ENCODE measurements at places on chromosomes 12 and 14. TPM values are rescaled to one million over a fixed set of nuclear protein-coding genes. Genes with fewer than 3 reads are reported as not detected.

The NXPH4 gene
- total RNA-seq = 0.74 TPM

The SERPINA5 gene
- 2.6 TPM for total RNA-seq

The TAS2R50 gene
- 0.76 TPM for total RNA-seq

The GLI1 gene
- 13.1 TPM for total RNA-seq

DNA sequence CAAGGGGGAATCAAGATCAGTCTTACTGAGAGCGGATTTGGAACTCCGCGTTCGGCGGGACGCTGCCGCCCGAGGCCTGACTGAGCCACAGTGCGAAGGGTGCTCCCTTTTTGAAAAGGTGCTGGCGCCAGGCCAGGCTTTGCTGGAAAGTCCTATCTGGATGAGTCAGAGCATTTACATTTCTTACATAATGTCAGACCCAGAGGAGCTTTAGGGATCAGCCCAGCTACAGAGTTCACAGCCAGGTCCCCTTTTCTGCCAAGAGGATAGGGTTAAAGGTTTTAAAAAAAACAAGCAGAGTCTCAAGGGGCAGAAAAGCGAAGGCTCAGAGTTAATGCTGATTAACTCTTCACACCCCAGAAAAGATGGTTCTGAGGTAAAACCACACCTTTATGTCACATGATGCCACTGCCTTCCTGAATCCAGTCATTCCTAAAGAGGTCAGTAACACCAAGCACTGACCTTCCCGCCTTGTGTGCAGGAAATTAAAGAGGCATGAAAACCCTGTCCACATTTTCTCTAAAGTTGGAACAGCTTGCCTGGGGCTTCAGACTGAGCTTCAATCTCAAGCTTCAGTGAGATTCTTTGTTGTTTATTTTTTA lies 11.7 kb upstream of the FBXL14 start:
- DNase-seq = peak; percentile 66

DNA sequence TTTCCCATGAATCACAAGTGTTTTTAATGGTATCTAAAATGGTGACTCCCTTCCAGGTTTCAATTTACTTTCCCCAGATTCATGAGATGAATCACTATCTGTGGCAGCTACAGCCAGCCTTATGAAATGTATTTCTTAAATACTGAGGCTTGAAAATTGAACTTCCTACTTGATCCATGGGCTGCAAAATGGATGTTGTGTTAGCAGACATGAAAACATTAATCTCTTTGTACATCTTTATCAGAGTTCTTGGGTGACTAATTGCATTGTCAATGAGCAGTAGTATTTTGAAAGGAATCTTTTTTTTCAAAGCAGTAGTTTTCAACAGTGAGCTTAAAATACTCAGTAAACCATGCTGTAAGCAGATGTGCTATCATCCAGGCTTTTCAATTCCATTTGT lies 250.8 kb downstream of the SLC6A15 start:
- DNase-seq = no peak

GRCh38 chr14:103862393-103862782 lies 15.0 kb upstream of the PPP1R13B start:
- DNase-seq = peak; percentile 28

DNA sequence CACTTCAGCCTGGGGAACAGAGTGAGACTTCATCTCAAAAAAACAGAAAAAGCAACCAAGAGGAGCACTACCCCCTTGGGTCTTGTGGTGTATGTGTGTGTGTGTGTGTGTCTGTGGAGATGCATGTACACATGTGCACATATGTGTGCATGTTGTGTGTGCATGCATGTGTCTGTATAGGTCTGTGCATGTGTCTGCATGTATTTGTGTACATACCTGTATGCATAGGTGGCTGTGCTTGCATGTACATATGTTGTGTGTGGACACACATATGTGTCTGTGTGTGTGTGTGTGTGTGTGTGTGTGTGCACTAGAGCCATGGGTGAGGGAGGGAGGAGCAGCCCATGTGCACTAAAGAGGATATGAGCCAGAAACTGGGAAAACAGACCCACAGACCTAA lies 49.1 kb downstream of the ARL6IP4 start:
- DNase-seq = no peak

DNA sequence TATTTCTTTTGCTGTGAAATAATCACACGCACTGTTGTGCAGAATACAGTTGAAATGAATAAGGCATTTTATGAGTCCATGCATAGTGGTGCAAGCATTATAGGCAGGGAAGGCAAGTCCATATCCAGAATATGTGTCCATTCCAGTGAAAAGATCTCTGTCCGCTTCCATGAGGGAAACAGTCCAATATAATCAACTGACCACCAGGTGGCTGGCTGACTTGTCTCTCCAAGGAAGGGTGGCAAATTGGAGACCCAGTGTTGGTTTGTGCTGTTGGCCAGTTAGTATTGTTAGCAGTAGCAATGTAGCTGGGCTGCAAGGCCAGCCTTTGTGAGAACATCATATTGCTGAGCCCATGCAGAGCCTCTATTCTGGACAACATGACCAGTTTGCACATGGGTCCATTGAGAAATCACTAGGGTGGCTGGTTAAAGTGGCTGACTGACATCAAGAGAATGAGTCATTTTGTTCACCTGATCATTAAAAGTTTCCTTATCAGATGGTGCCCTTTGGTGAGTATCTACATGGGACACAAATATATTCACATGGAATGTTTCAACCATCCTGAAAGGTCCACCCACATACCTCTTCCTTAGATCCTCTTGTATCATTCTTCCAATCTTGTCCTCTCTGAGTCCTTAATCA lies 17.3 kb upstream of the YAF2 start:
- DNase-seq = no peak

DNA sequence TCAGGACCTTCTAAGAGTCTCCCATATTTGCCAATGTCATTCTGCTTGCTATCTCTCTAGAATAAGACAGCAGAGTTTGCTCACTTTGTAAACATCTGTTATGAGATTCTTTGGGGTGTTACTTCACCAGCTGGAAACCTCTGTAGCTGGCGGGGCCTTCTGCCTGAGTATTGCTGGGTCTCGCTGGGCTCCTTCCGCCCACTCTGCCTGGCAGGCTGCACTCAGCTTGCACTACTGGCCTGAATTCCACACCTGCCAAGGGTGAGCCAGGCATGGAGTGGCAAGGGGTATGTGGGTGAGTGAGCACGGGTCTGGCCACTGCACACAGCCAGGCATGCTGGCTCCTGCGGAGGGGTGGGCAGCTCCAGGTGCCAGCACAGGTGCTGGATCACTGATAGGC lies 267.3 kb upstream of the PDE3A start:
- no peak for DNase-seq

GRCh38 chr12:64083285-64084210 lies 138.5 kb downstream of the KICS2 start:
- no peak for DNase-seq

DNA sequence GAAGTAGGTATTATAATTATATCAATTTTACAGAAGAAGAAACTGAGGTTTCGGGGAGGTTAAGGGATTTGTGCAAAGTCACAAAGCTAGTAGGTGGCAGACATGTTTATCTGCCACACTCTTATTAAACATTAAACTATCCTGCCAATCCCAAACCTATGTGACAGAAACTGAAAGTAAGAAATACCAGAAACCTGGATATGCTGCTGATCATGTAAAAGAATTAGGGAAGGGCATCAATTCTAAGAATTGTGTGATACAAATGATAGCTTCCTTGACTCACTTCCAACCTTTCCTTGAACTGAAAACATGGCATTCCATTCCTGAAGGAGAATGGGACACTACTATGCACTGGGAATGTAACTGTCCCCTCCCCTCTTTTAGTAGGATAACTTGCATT lies 16.9 kb downstream of the TAOK3 start:
- DNase-seq = no peak

DNA sequence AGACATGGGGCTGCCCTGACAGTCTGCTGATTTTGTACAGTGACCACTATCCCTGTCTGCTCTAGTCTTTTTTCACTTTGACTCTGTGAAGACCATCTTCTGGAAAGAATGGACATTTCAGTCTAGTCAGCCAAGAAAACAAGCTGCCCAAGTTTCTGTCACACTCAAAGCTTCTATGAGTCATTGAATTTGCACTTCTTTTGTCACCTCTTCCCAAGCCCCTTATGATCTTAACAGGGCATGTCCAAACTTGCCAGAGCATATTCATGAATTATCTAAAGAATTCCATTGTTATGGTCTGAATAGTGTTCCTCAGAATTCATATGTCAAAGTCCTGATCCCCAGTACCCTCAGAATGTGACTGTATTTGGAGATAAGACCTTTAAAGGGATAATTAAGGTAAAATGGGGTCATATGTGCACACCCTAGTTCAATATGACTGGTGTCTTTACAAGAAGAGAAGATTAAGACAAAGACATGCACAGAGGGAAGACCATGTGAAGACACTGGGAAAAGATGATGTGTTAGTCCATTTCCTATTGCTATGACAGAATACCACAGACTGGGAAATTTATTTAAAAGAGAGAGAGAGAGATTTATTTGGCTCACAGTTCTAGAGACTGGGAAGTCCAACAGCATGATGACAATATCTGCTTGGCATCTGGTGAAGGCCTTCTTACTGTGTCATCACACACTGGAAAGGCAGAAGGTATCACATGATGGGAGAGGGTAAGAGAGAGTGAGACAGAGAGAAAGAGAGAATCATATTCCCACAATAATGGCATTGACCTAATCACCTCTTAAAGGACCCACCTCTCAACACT lies 242.6 kb downstream of the BTG1 start:
- no peak for DNase-seq

DNA sequence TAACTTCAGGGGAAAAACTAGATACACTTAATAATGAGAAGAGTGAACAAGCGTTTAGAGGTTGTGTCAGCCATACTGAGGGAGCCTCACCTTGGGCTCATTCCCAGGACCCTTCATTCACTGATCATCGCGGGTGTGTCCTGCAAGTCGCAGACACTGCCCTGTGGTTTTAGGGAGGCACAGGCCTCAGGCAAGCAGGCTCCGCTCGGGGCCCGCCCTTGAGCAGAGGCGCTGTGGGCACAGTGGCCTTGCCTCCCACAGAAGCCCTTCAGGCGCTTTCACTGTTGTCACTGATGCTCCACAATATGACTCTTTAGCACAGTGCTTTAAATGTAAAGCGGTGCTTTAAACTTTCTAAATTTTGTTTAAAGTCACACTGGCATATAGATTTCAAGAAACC lies 67.4 kb downstream of the DDX51 start:
- DNase-seq = no peak

DNA sequence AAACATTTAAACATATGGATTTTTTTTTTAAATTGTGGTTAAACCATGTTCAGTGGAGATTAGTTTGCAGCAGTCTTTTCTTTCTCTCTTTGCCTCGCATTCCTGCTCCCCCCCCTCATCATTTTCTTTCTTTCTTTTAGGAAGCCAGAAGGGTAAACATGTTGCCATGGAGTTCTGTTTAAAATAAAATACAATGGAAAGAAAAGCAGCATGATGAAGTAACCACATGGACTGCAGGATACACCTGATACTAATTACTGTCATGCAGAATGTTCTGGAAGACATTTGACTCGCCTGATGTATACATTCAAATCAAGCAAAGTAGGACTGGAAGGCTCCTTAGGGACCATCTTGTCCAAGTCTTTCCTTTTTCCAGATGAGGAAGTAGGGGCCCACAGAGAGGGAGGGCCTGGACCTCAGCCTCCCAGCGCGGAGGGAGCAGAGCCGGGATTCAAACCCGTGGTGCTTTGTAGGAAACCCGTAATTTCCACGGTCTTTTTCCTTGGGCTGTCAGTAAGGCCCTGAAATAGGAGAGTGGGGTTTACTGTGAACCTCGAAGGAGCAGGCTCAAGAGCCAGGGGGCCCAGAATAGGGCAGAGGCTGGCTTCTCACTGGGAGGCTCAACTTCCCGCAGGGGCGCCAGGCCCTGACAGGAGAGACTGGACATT lies 2.4 kb upstream of the MEG3 start:
- no peak for DNase-seq

- DNase-seq = no peak
Measured at GRCh38 chr12:82029936-82030335, 270.8 kb upstream of the PPFIA2 start.

Data from H7 (cell line).